Right cardiac atrium (tissue), 5 donors: ENCODE measurements at places on chromosomes 6 and 20. TPM values are rescaled to one million over a fixed set of nuclear protein-coding genes. Genes with fewer than 3 reads are reported as not detected.

DNA sequence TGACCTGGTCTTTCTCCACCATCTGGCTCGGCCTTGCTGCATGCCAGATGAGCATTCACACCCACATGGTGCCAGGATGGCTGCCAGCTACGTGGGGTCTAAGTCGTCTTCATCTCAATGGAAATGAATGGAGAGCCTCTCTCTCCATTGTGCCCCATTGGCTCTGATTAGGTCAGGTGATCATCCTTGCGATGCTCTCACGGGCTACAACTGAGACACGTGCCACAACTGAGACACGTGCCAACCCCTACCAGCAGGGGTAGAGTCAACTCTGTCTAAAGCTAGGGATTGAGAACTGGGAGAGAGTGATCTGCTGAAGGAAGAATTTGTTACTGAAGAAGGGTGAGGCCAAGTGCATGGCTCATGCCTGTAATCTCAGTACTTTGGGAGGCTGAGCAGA is 67.3 kb upstream of the RALY start:
- no peak for DNase-seq

DNA sequence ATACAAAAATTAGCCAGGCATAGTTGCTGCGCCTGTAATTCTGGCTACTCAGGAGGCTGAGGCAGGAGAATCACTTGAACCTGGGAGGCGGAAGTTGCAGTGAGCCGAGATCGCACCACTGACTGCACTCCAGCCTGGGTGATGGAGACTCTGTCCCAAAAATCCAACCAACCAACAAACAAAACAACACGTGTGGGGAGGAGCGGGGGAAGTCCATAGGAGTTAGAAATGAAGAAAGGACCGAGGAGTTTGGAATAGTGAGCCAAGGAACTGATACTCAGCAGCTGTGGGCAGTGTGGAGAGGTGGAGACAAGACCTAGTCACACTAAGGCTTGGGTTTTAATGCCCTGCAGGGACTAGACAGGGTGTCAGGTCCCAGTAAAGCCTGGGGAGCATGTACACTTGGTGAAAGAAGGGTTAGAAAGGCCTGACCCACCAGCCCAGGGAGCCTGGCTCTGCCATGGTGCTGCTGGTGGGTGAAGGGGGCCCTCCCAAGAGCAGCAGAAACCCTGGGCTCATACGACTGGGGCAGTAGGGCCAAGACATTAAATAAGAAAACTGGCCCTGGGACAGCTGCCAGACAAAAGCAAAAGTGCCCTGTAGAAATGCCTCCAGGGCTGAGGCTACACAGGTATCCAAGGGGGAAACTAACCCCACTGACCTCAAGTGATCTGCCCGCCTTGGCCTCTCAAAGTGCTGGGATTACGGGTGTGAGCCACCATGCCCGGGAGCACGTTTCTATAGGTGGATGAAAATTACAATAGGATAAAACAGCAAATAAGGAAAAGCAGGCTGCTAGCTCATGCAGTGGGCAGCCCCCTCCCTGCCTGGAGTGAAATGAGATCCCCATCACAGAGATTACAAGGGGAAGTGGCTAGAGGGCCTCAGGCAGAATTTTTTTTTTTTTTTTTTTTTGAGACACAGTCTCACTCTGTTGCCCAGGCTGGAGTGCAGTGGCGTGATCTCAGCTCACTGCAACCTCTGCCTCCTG is 58.0 kb downstream of the MYH7B start:
- no peak for DNase-seq

DNA sequence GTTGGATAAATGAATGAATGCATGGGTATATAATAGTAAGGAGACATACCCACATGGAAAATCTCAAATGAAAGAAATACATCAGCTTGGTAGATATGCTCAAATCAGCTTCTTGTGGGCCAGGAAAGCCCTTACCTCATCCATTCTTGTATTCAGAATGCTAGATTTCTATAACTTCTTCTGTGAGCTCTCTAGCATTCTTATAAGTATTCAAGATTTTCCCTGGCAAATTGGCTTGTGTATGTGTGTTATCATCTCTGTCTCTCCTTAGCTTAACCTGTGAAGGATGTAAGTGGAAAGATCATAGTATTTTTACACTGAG is 100.8 kb downstream of the OR2B2 start:
- DNase-seq = no peak

DNA sequence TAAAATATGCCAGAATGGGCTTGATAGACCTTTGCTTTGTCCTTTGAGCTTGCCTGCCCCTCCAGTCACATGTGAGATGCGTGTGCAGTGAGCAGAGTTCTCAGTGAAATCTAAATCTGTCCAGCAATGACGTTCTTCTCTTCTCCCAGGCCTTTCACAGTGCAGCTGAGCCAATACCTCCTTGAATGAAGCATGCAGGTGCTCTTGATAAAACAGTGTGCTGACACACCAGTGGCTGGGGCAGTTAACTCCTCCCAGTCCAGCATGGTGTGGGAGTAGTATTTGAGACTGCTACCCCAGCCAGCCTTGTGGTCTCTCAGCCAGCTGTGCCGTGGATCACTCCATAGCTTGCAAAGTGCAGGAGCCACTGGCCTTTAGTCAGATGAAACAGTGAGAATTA is 240.5 kb downstream of the FARS2 start:
- DNase-seq = no peak

GSTA2 gene
- not detected for polyA plus RNA-seq

DNA sequence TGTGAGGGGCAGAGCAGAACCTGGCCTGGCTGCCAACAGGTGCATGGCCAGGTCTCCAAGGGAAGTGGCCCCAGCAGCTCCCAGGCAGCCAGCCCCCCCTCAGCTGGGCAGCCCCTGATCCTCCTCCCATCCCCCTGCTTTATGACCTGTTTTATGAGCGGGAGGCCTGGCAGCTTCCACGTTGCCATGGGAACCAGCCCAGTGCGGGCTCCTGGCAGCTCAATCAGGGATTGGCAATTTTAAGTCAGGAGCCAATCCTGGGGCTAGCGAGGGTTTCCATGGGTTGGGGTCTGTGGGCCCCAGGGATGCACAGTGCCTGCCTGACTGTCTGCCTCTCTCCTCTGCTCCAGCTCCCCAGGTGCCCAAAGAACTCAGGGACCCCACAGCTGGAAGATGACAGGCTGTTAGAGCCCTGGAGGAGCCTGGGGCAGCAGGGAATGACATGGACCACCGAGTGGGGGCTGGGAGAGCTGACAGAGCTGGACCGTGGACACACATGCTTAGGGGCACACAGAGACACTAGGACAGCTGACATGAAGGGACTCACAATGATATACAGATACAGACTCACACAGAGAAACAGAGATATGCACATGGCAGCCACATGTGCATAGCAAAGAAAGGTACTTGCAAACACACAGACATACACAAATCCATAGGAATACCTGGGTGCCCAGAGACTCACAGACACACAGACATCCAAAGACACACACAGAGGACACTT is 56.5 kb upstream of the SIRPA start:
- no peak for DNase-seq

- no peak for DNase-seq
These were observed 199.9 kb downstream of the CDH4 start for GRCh38 chr20:61451953-61452352.

DEFB132 gene
- not detected for polyA plus RNA-seq
